ENCODE measurements at places on chromosomes 1 and 21.
A peak's percentile ranks its signal among the peaks of the same experiment; 100 is the strongest.

GRCh38 chr1:99062192-99062591, 57.5 kb upstream of the PLPPR5 start:
- DNase-seq: no peak

DNA sequence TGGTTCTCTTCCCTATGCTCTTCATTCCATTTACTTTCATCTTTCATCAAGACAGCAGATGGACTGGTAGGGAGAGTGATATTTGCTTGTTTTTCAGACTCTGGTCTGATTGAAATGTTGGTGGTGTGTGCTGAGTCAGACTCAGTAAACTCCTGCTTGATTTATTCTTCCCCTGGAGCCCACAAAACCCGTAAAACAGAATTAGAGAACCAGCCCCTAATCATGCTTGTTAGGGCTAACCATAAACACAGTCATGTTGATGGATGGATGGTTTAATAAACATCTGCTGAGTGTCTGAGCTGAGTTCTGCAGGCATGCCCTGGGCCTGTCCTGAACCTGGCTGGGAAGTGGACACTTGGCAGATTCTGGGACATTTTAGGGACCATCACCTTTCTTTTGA, 24.8 kb downstream of the NOS1AP start:
- DNase-seq: no peak

GRCh38 chr1:2180297-2181245, 14.0 kb downstream of the FAAP20 start:
- no peak for DNase-seq

- no peak for DNase-seq
These were observed 31.1 kb upstream of the MTF1 start for GRCh38 chr1:37890378-37891014.

DNA sequence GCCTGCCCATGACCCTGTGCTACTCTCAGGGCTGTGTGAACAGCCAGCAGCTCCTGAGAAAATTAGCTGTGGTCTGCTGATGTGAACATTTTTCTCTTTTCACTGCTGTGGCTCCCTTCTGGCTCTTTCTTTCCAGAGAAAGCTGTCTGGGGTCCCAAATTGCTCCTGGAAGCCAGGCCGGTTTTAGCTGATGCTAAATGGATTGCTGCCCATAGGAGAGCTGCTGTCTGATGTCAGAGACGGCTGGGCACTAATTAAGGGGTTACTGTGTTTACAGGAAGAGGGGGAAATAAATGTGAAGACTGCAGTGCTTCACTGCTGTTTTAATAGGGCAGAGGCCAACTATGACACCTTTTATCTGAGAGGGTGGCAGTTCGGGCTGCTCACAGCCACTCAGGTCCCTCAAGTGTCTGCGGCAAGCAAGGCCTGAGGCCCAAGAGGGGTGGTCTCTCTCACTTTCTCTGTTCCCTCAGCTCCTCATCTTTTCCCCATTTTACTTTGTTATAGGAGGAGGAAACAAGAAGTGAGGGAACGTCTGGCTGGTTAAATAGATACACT, 106.0 kb upstream of the GNG12 start:
- DNase-seq: no peak

DNA sequence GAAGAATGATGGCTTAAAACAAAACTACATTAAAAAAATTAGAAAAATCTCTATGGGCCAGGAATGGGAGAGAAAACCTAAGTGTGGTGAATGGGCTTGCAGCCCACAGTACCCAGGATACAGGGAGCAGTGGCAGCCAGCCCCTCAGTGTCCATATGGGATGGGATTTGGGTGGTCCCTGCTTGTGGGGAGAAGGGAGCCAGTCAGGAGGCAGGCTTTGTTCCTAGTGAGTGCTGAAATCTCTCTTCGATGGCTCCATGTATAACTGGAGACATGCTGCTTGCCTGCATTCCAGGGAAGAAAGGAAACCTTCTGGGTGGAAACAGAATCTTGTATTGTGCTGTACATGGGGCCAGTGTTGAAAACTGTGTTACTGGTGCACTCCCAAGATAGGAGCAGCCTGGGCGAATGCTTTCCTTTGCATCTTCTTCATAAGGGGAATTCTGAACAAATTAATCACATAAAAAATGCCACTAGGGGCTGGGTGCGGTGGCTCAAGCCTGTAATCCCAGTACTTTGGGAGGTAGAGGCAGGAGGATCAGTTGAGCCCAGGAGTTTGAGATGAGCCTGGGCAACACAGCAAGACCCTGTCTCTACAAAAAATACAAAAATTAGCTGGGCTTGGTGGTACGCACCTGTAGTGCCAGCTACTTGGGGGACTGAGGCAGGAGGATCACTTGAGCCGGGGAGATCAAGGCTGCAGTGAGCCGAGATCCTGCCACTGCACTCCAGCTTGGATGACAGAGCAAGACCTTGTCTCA, 36.0 kb downstream of the PTPRU start:
- DNase-seq: no peak

DNA sequence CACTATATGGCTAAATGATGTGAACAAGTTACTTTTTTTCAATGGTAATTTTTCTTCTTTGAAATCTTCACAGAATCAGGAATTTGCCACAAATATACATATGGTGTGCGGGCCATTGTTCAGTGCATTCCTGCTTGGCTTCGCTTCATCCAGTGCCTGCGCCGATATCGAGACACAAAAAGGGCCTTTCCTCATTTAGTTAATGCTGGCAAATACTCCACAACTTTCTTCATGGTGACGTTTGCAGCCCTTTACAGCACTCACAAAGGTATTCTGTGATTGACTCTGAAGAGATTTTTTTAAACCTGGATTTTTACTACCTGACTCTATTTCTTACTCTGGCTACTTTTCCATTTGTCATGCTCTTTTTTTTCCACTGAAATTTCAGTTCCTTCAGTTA, 76.2 kb upstream of the KIAA1614 start:
- DNase-seq: no peak

DNA sequence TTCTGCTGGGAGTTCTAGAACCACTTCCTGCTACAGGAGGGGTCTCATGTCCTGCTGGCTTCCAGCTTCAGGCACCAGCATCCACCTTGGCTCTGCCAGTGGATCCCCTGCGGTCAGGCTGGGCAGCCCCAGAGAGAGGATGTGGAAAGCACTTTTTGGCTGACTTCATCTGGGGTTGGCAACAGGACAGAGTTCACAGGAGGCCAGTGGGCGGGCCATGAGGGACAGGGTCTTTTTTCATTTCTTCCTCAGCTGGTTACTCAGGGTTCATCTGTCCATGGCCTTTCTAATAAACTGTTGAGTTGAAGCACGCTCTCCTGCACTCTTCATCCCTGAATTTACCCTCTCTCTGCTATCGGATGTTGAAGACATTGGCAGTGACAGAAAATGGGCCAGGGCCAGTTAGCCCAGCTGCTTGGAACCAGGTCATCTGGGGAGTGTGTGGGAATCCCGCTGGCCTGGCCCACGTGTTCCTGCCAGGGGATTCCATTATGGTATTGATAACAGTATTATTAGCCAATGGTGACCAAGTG, 45.2 kb downstream of the RPS6KA1 start:
- no peak for DNase-seq

GRCh38 chr1:192657760-192658159, 21.8 kb downstream of the RGS13 start:
- no peak for DNase-seq

GRCh38 chr1:201181726-201182125, 8.9 kb upstream of the IGFN1 start:
- DNase-seq: peak; percentile 32

GRCh38 chr1:246372559-246372958, 134.5 kb downstream of the SMYD3 start:
- DNase-seq: no peak

GRCh38 chr1:26996024-26996423, 2.5 kb downstream of the TRNP1 start:
- DNase-seq: no peak

DNA sequence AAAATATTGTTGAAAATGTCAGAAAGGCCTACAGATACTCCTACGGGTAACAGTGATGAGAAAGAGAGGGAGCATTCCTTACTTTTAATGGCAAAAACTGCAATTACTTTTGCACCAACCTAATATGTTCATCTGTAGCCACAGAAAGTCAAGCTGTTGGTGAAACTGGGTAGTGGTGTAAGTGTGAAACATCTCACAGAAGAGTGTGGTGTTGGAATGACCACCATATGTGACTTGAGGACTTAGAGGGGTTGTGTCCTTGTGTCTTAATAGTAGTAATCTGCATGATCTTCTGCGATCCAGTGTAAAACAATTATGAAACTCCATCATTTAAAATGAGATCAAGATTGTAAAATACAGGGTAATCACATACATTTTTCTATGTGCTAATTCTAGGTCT, 320.7 kb downstream of the ADGRL2 start:
- no peak for DNase-seq

- DNase-seq: no peak
These were observed 548.8 kb downstream of the PTPRU start for GRCh38 chr1:29785137-29785527.

- no peak for DNase-seq
These were observed 99.6 kb downstream of the CRB1 start for GRCh38 chr1:197367627-197368026.

- no peak for DNase-seq
These were observed 51.1 kb downstream of the LRRC8D start for GRCh38 chr1:89871768-89872473.

DNA sequence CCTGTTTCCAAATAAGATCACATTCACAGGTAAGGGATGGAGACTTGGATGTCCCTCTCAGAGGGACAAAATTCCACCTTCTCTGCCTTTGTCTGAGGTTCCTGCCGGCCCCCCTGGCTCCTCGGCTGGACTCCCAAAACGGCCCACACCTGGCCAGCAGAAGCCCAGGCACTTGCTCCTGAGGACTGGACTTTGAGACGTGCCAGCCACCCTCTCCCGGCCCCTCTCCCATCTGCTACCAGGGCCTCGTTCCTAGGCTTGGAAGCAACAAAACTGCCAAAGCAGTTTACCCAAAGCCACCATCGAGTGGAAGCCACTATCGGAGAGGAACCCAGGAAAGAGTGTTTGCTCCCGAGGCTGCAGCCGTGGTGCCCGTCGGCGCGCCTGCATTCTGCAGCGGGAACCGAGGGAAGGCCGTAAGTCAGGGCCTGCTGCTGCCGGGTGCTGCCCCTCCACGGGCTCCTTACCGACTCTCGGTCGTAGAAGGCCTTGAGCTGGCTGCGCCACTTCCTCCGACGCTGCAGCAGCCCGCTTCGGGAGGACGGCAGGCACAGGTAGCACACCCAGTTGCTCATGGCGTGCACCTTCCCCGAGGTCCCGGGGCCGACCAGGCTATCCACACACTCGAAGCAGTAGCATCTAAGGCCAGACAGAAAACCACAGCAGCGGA, 3.5 kb downstream of the DNMT3L start:
- no peak for DNase-seq

DNA sequence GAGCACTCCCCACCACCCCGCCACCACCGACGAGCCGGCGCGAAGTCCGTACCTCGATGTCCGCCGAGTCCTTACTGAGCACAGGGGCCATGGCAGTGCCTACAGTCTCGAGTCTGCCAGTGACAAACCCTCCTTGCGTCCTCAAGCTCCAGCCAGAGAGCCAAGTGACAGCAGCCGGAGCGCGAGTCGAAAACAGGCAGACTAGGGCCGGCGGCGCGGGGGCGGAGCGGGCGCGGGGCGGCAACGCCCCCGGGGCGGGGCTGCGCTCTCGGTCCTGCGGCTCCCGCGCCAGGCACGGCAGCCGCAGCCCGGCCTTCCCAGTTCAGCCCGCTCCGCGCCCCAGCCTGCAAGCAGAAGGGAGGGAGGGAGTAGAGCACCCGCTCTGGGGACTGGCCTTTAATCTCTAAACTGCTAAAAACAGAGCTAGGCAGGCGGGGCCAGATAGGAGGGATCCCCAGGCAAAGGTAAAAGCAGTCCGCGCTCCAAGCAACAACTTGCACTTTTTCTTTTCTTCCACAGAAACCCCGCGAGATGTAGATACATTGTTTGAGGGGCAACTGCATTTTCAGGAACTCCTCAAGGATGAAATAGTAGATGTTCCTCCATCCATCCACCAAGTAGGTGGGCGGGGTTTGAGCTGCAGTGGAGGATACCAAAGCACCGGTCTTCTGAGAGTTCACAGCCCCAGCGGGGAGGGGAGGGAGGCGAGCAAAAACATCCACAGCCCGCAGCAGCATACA, at the start of gene DPYD:
Gene DPYD, minus strand, starts transcription at position 203 of the 740 bp plus-strand sequence. Its CDS starts 112 bp downstream, at position 91.
- DNase-seq: peak; percentile 93

DNA sequence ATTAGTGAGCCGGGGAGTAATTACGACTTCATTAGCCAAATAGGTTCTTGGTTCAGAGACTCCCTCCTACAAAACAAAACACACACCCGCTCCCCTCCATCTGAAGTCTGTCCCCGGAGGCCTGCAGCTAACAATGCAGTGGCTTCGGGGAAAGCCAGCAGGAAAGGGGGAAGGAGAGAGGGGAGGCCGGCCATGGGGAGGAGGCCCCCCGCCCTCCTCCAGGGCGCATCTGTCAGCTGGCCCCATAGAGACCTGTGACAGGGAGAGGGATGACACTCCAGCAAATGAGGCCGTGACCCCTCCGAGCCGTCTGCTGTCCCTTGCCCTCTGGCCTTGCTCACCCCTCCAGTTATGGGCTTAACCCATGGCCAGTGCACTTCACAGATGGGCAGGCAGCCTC, 12.1 kb upstream of the CNTN2 start:
- DNase-seq: no peak

DNA sequence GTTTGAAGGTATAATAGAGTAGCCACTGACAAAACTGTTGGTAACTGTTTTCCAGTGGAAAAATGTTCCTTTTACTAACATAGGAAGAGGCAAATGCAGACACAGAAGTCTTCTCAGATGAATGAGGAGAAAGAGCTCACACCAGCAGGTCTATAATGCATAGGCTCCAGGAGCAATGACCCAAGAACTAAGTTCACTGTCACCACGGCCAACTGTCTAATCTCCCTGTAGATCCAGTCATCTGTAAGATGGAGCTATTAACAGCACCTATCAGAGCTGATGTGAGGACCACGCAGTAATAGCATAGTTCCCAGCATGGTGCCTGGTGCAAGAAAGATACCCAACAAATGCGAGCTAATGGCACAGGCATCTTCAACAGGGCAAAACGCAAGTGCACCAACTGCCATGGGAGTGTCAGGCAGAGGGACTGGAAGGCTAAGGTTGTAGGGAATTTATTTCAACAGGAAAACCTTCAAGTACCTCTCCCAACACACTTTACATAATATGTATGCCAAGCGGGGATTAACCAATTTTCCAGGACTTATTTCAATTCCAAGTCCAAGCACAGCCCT, 12.9 kb downstream of the GNB1 start:
- no peak for DNase-seq

DNA sequence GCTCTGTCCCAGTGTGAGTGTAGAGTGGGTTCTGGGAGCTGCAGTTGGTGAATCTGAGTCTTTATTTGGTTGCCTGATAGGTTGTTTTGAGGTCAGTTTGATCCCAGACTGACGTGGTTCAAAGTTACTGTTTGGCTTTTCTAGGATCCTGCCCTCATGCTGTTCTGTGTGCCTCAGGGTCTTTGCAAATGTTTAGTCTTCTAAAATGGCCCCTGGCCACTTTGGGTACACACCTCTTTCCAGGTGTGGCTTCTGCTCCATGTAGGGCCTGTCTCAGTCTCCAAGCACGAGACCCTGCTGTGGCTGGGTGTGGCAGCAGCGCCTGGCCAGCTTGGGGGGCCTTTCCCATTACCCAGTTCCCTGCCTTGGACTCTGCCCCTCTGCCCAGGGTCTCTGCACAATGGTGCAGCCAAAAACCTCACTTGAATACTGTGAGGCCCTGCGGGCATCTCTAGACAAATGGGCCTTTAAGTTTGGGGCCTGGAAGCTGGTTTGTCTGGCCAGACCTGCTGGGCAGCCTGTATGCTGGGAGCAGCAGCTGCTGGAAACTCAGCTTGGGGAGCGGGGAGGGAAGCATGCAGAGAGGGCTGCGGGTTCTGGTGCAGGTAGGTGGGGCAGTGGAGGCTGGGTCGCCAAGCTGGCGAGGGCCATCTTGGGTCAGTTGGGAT, 5.6 kb downstream of the PTPRF start:
- DNase-seq: peak; percentile 75

Data from suprapubic skin (tissue), 4 donors.